IPS DF 19.7 (cell line): ENCODE measurements at places on chromosomes 1 and 21.

DNA sequence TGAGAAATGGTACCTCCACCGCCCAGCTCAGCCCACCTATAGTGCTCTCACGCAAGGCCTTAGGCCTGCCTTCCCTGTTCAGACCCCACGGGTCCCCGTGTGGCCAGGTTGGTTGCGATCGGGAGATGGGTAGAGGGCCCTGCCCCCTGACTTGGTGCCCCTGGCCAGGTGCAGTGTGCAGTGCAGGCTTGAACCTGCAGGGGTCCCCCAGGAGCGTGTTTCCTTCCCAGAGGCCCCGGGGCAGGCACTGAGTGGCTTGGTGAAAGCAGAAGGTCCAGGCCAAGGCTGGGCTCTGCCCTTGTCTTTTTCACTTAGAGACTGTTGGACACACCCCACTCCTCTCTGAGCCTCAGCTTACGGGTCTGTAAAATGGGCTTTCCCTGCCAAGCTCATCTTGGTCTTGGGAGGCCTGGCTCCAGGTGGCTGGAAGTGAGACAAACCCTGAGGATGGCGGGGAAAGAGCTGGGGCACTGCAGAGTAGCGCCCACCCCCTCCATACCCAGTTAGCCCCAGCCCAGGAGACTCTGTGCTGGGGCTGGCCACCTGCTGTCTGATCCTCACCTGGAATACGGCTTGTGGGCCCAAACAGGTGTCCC, 9.3 kb upstream of the HES5 start:
- no peak for DNase-seq

DNA sequence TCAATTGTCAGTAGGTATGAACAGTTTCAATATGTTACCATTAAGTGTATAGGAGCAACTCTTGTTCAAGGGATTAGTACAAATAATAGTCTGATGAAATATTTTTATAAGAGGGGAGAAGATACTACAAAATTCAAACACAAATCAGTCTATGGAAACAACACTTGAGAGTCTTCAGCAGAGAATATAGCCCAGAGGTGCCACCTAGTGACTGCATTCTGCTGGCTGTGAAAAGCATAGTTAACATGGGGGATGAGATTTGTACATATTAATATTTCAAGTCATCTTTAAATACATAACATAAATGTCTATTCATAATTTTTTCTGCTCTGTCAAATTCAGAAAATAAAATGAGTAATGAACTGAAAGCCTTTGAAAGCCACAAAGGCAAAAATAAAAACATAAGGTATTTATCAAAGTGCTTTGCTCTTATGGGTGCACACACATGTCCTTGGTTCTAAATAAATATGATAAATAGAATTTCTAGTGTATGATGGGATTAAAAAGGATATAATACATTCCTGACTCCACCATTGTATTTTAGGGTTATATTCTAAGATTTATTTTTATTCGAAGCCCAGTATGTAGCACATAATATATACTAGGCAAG, 440.9 kb upstream of the ZRANB2 start:
- no peak for DNase-seq

DNA sequence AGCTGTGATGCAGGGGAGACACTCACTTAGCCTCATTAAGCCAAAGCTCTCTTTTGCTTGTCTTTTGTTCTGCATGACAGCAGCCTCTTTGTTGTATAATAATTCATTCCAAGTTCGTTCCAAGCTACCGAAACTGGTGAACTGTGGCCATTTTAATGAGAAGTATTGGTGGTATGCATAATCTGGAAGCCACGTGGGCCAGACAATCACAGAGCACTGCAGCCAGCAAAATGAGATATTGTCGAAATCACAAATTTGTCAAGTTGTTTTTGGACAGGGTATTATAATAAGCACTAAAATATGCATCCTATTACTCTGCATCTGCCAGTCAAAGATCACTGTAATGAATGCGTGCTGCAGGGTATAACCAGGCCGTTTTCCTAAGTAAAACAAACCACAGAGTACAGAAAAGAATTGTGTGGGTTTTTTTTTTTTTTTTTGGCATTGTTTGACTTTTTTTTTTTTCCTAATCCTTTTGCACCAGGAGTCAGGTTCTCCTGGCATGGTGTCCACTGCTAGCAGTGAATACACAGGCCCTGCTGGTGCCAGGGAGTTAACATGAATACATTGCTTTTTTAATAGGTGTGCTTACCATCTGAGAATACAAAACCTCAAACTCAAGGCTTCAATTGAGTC, 423.9 kb downstream of the PTBP2 start:
- DNase-seq: no peak

- no peak for DNase-seq
Measured at GRCh38 chr1:200372885-200373181, 37.0 kb downstream of the ZNF281 start.

- DNase-seq: no peak
Measured at GRCh38 chr21:20045197-20045596, 953.0 kb upstream of the NCAM2 start.

DNA sequence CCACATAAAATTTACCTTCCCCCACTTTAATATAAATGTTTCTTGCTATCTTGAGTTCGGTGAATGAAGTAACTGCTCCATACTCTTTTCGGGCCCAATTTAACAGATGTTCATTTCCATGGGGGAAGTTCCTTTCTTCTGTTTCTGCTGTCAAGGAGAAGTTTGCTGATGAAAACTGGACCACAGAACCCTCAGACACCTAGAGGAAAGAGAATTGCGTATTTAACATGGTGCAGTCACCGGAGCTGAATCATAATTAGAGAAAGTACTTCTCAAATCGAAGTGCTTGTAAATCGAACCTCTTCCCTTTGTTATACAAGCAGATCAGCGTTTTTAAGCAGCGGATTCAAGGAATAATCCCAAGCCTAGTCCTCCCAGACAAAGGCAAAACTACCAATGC, 151.2 kb downstream of the TGFBR3 start:
- DNase-seq: no peak

GRCh38 chr1:178094739-178095645, 1.1 kb downstream of the RASAL2 start:
- DNase-seq: no peak

- DNase-seq: no peak
Measured at GRCh38 chr1:219973213-219973612, 44.9 kb upstream of the SLC30A10 start.

GRCh38 chr1:244665771-244666217, 12.9 kb downstream of the DESI2 start:
- DNase-seq: no peak

DNA sequence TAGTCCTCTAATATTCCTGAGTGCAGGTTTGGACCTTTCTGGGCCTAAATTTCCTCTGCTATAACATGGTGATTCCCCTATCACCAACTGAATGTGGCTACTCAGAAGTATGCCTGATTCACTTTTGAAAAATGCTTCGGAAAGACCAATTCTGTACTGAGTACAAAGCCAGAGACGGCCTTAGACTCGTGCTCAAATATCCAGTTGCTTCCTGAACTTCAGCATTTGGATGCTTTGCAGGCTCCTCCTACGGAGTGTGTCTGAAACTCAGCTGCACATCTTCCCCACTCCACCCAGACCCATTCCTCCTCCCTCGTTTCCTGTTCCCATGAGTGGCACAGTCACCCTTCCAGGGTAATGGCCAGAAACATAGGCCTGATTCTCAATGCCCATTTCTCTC, 98.4 kb upstream of the GADD45A start:
- no peak for DNase-seq

- no peak for DNase-seq
Measured at GRCh38 chr1:153991806-153992205, 1.2 kb downstream of the RPS27 start.

GRCh38 chr1:33338440-33339211, 17.7 kb upstream of the A3GALT2 start:
- no peak for DNase-seq

DNA sequence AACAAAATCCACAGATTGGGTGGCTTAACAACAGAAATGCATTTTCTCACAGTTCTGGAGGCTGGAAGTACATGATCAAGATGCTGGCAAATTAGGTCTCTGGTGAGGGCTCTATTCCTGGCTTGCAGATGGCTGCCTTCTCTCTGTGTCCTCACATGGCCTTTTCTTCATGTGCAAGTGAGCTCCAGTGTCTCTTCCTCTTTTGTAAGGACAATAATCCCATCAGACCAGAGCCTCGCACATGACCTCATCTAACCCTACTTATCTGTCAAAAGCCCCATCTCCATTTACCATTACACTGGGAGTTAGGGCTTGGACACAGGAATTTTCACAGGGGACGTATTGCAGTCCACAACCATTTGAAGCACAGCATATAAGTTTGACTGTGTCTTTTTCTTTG, 181.6 kb downstream of the NEGR1 start:
- no peak for DNase-seq

GRCh38 chr21:41772351-41773080, 5.7 kb upstream of the RIPK4 start:
- no peak for DNase-seq

- no peak for DNase-seq
Measured at GRCh38 chr1:10065760-10066159, 33.0 kb downstream of the UBE4B start.

DNA sequence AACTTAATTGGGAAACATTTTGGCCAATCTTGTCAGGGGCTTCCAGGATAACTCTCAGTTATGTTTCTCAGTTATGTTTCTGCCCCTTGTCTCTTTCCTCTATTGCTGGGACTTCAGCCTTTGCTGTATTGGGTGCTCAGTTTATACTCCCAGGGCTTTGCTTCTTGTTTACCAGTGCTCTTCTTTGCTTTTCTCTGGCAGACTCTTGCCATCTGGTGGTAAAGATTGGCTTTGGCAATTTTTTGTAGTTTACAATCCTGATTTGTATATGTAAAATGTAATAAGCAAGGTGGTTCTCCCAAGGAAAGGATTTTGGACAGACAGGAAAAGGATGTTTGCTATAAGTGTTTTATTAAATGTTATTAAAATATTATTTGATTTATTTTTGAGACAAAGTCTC, 37.9 kb downstream of the FABP3 start:
- DNase-seq: no peak

DNA sequence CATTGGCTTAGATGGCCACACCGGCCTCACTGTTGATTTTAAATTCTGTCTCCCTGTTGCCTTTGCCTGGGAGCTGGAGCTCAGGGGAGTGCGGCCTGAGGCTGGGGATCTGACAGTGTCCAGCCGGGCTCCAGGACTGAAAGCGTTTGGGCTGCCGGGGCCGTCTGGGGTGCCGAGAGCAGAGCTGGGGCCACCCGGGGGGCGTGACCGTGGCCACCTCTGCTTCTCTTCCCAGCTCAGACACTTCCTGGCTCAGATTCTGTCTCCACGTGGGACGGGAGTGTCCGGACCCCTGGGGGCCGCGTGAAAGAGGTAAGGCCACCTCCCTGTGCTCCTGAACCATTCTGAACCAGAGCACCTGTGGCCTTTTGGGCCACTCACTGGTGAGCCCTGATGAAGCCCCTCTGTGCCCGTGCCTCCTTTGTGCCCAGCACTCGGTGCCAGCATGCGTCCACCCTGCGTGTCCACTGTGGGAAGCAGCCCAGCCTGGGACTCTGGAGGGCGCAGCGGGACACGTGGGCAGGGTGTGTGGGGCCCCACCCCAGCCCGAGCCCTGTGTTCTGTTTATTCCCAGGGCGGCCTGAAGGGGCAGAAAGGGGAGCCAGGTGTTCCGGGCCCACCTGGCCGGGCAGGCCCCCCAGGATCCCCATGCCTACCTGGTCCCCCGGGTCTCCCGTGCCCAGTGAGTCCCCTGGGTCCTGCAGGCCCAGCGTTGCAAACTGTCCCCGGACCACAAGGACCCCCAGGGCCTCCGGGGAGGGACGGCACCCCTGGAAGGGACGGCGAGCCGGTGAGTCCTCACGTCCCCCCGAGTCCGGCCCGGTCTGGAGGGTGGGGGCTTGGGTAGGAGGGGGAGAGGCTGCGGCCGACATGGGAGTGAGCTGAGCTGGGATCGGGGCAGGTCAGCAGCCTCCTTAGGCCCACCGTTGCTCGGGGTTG, 64.8 kb downstream of the SLC19A1 start:
- no peak for DNase-seq

- DNase-seq: no peak
Measured at GRCh38 chr21:41754479-41754891, 12.4 kb downstream of the RIPK4 start.
